ENCODE measurements at places on chromosomes 2 and 18. TPM values are rescaled to one million over a fixed set of nuclear protein-coding genes. Genes with fewer than 3 reads are reported as not detected.

Gene PUS10
- 7.8 TPM for polyA plus RNA-seq

Gene VIL1
- polyA plus RNA-seq = 1.7 TPM

Gene SKOR2
- not detected for polyA plus RNA-seq

Gene NEB
- 47.5 TPM for polyA plus RNA-seq

Gene ZSWIM2
- polyA plus RNA-seq = not detected

Gene GALNT14
- polyA plus RNA-seq = 4.6 TPM

Gene HOXD12
- not detected for polyA plus RNA-seq

Gene GEN1
- polyA plus RNA-seq = 9.5 TPM

Gene AQP12B
- polyA plus RNA-seq = not detected

Gene FAM237A
- not detected for polyA plus RNA-seq

Gene ADD2
- polyA plus RNA-seq = 5.4 TPM

Gene CPLX4
- polyA plus RNA-seq = not detected

Gene TLX2
- polyA plus RNA-seq = 0.07 TPM

Gene FOXI3
- not detected for polyA plus RNA-seq

Gene ANKRD44
- polyA plus RNA-seq = 31.8 TPM

Gene MEIS1
- polyA plus RNA-seq = 167 TPM

Gene SPATA3
- not detected for polyA plus RNA-seq

Gene TUBA3D
- polyA plus RNA-seq = 1.0 TPM

Gene CCDC121
- polyA plus RNA-seq = 13.4 TPM

Gene CD8B
- polyA plus RNA-seq = 0.40 TPM

Gene ERLEC1
- polyA plus RNA-seq = 62.5 TPM

Gene TBR1
- polyA plus RNA-seq = not detected

Gene PLGLB2
- polyA plus RNA-seq = 4.3 TPM

Gene TMEM17
- polyA plus RNA-seq = 4.2 TPM

Gene ACTG2
- 38.3 TPM for polyA plus RNA-seq

Gene NOL4
- 2.4 TPM for polyA plus RNA-seq

Gene CXCR1
- polyA plus RNA-seq = not detected

Gene NYAP2
- polyA plus RNA-seq = 0.08 TPM

Gene LIMS3
- polyA plus RNA-seq = 3.5 TPM

Gene CHRNG
- 0.08 TPM for polyA plus RNA-seq

Gene PCARE
- polyA plus RNA-seq = 0.06 TPM

Gene NOP58
- polyA plus RNA-seq = 120 TPM

Gene B3GNT7
- polyA plus RNA-seq = 2.8 TPM

Gene CROCC2
- polyA plus RNA-seq = 3.3 TPM

Gene AKAIN1
- not detected for polyA plus RNA-seq

Gene AGXT
- polyA plus RNA-seq = 0.23 TPM

Gene PAX8
- 7.7 TPM for polyA plus RNA-seq

Gene CPSF3
- 56.1 TPM for polyA plus RNA-seq

Gene GRHL1
- polyA plus RNA-seq = 8.1 TPM

Gene CCL20
- polyA plus RNA-seq = 0.31 TPM

Gene FTCDNL1
- 0.18 TPM for polyA plus RNA-seq

Gene ABCA12
- 0.07 TPM for polyA plus RNA-seq

Gene CENPA
- 29.0 TPM for polyA plus RNA-seq

All from right lung (tissue), 10 donors.